ENCODE measurements at places on chromosomes 16 and 17. TPM values are rescaled to one million over a fixed set of nuclear protein-coding genes. Genes with fewer than 3 reads are reported as not detected.

- no peak for DNase-seq
- peaks cover 24% of the 10 kb centered on the region for H3K27me3 ChIP-seq
- H3K4me3 ChIP-seq = no peak overlapping the region
- H3K36me3 ChIP-seq = no peaks in the 10 kb centered on the region
- no peak overlapping the region for H3K27ac ChIP-seq
These were observed 86.5 kb downstream of the RPA1 start for GRCh38 chr17:1916316-1916715.

DNA sequence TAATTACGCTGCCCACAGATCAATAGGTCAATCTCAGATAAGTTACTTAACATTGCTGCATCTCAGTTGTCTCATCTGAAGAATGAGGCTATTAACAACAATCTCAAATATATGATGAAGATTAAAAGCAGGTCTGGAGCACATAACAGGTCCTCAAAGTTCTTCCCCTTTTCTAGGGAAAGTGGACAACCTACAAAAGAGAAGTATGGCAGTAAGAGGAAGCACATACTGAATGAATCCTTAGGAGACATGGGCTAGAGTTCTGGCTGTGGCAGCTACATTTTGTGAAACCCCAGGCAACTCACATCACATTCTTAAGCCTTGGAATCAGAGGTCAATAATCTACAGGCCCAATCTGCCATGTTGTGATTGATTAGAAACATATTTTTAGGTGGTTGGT is 180.6 kb downstream of the PCTP start:
- no peaks in the 10 kb centered on the region for H3K36me3 ChIP-seq
- H3K4me3 ChIP-seq = no peak overlapping the region
- H3K27me3 ChIP-seq = no peaks in the 10 kb centered on the region
- no peak overlapping the region for H3K27ac ChIP-seq
- H3K4me1 ChIP-seq = no peaks in the 10 kb centered on the region

SYNRG gene
- total RNA-seq = 122 TPM

DNA sequence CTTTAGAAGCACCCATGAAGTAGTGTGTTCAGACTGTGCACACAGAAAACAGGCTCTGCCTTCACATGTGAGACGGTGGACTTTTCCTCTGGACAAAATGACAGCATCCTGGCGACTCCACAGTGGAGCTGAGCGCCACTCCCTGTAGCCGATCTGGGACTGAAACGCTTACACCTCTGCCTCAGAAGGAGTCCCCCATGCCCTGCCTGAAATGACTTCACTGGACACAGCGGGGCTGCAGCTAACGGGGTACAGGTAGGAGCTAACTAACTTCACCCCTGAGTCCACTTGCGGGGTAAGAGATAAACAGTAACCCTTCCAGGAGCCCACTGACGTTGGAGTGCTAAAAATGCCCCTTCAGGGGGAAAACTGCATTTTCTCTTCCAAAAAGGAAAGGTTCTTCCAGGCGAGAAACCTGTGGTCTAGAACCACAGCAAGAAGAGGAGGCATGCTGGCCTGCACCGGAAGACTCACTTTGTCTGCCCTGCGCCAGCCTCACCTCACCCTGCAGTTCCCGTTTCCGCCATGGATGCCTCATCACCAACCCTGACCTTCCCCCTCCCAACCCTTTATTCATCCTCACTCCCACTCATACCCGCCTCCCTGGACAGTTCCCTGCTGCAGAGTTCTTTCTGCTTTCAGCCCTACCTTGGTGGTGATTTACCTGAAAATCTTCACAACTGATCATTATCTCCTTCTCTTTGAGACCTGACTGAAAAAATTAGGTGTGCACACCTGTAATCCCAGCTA is 19.4 kb upstream of the ENDOV start:
- H3K36me3 ChIP-seq = peaks cover 40% of the 10 kb centered on the region
- peaks cover 13% of the 10 kb centered on the region for H3K4me1 ChIP-seq
- H3K4me3 ChIP-seq = no peak overlapping the region
- no peak for DNase-seq
- peak overlapping the region; percentile 8 for H3K27ac ChIP-seq

GRCh38 chr16:84357191-84357651 is 11.1 kb upstream of the ATP2C2 start:
- peaks cover 12% of the 10 kb centered on the region for H3K27me3 ChIP-seq
- no peak overlapping the region for H3K27ac ChIP-seq
- H3K4me1 ChIP-seq = peaks cover 24% of the 10 kb centered on the region
- H3K36me3 ChIP-seq = no peaks in the 10 kb centered on the region
- H3K4me3 ChIP-seq = no peak overlapping the region
- peak; percentile 49 for DNase-seq
